ENCODE measurements at places on chromosomes 5 and 9.

GRCh38 chr9:98708933-98709911 is at the start of gene GABBR2:
TSS of gene GABBR2 (minus strand) at chr9:98708935. CDS start at chr9:98708737, 198 bp downstream.
- no peak for DNase-seq

- DNase-seq, result no peak
Observed at GRCh38 chr9:750249-750967, 91.1 kb upstream of the DMRT1 start.

GRCh38 chr5:82873452-82873851 is 203.7 kb downstream of the TMEM167A start:
- DNase-seq, result no peak

GRCh38 chr5:142982821-142983200 is 212.6 kb downstream of the ARHGAP26 start:
- DNase-seq, result no peak

DNA sequence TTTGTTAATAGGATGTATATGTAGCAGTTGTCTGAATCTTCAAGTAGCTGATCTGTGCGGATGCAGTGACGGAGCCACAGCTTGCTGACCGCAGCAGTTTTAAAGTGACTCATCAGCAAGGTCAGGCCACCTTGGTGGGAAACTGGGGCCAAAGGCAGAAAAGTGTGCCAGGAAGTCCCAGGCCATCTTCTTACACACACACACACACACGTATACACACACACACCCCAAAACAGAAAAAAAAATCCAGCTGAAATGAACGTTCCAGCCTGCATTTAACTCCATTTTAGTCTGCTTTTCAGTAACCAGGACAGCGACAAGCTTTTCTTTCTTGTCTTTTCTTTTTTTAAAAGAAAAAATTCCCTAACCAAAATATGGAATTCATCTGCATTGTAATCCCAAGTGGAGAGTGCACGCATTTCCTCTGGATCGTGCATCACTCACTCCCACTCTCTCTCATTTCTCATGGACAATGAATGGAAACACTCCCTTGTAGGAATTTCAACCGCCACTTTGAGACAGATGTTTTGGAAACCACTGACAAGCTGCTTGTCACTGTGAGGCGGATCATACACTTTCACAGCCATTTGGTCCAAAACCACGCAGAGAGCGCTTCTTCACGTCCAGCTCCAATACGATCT is 103.9 kb downstream of the LHFPL2 start:
- DNase-seq, result no peak

GRCh38 chr9:107137495-107138202 is 145.4 kb upstream of the RAD23B start:
- DNase-seq, result no peak

GRCh38 chr9:125355601-125356000 is 94.0 kb downstream of the GAPVD1 start:
- no peak for DNase-seq

- DNase-seq, result no peak
Observed at GRCh38 chr9:137580954-137581322, 2.2 kb upstream of the DPH7 start.

DNA sequence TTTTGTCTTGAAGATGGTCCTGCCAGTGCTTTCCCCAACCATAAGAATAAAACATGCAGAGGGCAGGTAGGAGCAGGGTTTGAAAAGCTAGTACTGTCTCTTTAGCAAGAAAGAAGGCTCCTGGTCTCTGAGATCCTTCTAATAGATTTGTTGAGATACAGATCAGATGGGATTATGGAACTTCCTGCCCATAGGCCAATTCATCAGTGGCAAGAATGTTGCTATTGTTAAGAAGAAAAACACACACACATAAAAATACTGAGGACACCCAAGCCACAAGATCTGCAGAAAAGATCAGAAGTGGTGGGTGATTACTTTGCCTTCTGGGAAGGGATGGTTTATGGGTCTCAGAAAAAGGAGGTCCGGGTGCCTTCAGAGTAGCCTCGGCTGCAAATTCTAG is 59.8 kb downstream of the TNC start:
- no peak for DNase-seq

GRCh38 chr5:116759860-116760640 is 185.4 kb upstream of the SEMA6A start:
- no peak for DNase-seq

DNA sequence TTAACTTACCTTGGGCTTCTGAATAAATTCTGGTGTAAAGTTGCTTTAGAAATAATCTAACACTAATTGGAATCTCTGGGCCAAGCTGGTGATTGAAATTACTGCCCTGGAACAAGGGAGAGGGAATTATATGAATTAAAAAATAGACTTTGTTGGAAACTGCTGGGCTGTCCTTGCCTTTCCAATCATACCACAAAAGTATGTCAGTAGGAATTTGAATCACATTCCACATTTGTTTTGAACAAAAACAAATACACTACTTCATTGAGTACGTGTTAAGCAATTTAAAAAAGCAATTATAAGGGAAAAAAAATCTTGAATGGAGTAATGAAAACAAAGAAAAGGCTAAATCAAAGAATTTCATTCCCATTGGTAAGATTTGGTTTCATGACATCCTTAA is 102.5 kb upstream of the SREK1 start:
- no peak for DNase-seq

GRCh38 chr9:98819231-98819630 is 11.8 kb downstream of the GALNT12 start:
- DNase-seq, result no peak

- DNase-seq, result no peak
Observed at GRCh38 chr5:156883316-156883875, 33.3 kb downstream of the PPP1R2B start.

DNA sequence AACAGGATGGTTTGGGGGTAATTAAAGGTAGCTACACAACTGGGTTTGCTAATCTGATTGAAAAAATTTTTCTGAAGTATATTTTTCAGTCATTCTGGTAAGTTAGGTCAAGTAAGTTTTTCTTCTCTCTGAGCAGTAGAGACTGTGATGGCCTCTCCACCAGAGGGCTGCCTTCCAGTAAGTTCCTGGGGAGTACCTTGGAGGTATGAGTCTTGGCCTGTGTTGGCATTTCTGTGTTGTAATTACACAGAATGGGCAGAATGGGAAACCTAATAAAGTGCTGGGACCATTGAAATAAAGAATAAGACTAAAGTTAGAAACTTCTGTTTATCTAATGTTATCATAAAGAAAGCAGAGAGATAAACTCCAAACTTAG is 430.8 kb downstream of the ARHGEF28 start:
- no peak for DNase-seq

DNA sequence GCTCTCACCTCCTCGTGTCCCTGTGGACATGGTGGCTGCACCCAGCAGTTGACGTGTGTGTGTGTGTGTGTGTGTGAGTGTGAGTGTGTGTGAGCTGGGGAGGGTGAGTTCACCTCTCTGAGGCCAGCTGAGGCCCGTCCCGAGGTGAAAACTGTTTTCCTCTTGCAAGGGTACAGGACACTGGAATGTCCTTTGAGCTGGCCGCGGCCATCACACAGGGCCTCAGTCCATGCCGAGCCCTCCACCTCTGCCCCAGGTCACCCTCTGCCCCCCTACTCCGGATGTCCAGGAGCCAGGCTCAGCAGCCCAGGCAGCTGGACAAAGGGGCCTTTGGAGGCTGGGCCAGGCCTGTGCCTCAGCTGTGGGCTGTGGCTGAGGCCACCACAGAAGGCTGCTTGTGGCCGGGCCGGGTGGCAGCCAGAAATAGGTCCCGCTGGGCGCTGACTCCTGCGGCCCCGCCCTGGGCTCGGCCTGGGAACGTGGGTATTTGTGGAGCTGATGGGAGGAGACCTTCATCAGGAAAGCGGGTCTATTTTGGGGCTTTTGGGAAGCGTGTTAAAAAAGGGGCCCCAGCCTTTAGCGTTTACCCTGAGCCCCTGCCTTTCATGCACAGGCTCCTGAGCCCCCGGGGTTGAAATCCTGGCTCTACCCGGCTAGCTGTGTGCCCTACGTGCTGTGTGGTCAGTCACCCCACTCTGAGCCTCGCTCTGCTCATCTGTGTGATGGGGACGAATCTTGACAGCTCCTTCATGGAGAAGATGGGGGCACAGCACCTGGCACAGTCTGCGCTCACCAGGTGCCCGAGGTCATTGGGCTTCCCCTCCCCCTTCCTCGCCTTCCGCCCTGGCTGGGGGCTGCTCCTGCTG is 75.1 kb upstream of the IER5L start:
- DNase-seq, result no peak

DNA sequence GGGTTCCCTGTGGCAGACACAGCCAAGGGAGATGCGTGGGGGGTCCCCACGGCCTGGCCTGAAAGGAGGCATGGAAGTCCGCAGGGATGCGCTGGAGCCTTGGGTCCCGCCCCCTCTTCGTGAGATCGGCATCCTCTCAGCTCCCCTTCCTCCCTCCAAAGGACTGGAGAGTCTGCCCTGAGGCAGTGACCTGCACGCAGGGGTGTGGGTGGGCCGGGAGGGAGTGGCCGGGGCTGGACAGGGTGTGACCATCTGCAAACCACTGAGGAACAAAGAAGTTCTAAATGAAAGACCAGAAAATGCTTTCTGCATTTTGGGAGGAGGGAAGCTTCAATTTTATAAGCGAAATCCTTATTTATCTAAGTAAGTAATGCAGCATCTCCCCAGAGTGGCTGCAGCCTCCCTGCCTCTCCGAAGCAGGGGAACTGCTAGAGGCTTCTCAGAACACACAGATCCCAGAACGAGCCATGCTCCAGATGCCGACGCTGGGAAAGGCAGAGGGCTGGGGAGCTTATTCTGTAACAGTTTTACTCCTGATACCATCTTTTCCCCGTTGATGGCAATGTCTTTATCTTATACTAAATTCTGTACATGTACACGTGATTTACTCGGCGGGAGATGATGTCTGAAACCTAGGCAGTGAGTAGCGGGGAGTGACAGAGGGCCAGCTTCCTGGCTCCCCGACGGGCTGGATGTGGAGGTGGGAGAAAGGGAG is 221.7 kb downstream of the FANCC start:
- no peak for DNase-seq

- no peak for DNase-seq
Observed at GRCh38 chr5:128350705-128351104, 187.3 kb downstream of the FBN2 start.

GRCh38 chr9:127388037-127388855 is 8.7 kb upstream of the SLC2A8 start:
- DNase-seq, result no peak

DNA sequence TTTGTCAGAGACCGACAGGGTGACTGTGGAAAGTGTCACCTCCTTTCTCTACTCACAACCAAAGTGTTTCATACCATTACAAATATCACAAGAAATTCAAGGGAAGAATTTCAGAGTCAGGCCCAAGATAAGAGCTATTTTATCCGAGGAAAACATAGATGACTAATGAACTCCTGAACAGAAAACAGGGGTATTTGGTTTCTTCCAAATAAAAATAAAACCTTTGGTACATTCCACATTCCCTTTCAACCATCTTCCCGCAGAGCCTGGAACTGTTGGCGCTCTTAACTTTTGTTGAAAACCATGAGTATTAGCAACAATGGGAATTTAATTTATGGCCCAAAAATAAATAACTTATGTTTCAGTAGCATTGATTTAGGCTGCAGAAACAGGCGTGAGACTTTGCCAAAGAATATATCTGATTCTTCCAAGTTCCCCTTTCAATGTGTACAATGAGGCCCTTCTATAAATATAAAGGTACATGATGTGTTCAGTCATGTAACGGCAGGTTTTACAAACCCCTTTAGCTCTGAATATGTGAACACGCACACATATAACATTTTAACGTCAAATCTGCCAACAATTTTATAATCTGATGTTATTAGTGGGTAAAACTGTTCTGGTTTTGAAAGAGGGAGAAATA is 69.5 kb downstream of the RETREG1 start:
- DNase-seq, result no peak

- DNase-seq, result no peak
Observed at GRCh38 chr9:120873512-120873911, 3.5 kb downstream of the PHF19 start.

DNA sequence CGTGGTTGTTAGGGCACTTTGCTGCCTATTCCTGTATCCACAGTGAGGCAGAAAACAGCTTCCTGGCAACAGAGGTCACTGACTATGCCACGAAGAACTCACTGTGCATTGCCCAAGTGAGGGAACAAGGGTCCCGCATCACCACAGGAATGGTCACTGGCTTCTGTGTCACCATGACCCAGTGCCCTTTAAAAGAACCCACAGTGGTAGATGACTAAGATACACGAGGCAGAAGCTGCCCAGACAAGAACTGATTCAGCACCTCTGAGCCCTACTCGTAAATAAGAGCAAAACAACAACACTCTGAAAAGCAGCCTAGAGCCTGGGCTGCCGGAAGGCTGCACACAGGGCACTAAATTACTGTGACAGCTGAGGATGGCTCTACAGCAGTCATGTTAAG is 236.6 kb upstream of the RASEF start:
- no peak for DNase-seq

DNA sequence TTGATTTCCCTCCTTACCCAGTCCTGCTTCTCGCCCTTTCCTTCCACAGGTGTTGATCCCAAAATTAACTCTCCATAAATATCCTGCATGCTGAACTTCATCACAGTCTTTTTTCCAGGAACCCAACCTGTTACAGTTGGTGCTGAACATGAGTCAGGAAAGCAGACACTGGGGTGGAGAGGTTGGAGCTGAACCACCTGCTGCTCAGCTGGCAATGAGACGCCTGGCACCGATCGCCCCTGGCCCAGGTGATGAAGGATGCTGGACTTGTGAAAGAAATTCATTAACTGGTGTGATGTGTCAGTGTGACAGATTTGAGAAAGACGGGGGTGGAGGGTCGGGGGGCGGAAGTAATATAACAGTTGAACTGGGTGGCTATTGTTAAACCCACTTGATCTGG is 30.6 kb downstream of the CPLX2 start:
- no peak for DNase-seq

- no peak for DNase-seq
Observed at GRCh38 chr5:1731091-1731639, 68.5 kb downstream of the MRPL36 start.

DNA sequence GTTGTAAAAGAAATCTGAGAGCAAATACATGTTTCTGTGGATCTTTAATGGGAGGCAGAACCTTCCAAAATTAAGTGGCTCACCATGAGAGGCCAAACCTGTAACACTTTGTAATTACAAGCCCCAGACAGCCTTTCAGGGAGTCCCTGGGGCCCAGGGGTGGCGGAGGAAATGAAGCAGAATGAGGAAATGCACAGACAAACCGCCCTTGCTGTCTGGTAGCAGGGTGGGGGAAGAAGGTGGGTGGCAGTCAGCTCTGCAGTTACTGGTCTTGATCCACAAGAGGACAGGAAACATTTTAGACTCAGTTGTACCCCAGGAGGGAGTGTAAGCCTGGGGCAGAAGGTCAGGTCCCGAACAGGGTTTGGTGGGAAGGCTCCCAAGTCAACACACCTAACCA is 6.5 kb downstream of the ARL14EPL start:
- DNase-seq, result no peak
